AG09319 (cell line): ENCODE measurements at places on chromosomes 13 and 19.

DNA sequence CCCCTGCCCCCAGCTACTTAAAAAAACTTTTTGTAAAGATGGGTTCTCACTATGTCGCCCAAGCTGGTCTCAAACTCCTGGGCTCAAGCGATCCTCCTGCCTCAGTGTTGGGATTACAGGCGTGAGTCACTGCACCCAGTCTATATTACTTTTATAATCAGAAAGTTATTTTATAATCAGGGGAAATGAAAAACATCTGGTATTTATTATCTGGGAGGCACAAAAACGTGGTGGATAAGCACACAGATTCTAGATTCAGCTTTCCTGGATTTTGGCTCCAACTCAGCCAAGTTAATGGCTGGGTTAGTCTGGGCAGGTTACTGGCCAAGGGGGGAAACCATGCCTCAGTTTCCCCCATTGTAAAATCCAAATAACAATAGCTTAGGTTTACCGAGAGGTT lies 24.7 kb downstream of the KEAP1 start:
- no peak for DNase-seq

- DNase-seq = no peak
Observed at GRCh38 chr13:105543742-105544141, 991.7 kb downstream of the EFNB2 start.

- no peak for DNase-seq
Observed at GRCh38 chr13:81686877-81687276, 1346.0 kb upstream of the SPRY2 start.

DNA sequence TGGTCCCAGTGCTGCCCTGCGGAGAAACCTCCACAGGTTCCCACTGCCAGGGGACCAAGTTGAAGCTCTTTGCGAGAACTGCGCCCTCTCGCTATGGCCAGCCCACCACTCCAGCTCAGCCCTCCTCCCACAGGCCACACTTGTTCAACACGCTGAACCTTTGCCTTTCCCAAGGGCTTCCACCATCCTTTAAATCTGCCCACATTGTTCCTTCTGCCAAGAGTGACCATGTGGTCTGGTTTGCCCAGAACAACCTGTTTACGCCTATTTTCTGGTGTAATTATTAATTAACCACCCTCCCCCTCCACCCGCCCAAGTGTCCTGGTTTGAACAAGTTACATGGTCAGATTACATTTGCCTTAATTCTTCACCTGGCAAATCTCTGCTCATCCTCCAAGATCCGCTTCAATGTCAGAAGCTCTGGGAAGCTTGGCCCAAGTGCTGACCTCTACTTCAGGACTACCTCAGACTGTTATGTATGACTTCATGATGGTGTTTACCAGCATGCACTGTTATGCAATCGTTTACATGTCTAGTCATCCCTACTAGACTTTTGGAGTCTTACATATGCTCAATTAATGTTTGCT lies 12.0 kb upstream of the USP12 start:
- no peak for DNase-seq

DNA sequence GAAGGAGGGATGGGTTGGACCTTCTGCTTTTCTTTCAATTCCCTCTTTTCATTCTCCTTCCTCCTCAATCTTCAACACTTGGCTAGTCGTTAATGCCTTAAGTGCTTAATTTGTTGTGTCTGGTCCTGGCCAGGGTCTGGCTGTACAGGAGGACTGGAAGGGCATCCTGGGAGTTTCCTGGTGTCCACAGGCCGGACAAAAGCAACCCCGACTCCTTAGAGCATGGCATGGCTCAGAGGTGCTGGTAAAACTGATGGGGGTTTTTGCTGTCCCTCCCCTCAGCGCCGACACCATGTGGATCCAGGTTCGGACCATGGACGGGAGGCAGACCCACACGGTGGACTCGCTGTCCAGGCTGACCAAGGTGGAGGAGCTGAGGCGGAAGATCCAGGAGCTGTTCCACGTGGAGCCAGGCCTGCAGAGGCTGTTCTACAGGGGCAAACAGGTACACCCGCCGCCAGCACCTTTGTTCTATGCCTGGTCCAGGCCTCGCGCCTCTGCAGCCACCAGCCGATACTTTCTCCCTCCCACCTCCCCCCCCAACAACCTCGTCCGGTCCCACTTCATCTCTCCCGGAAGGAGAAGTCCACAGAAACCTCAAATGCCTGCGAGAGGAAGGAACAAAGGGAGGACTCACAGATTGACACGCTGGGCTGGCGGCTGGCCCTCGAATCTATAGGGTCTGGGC lies 1.4 kb downstream of the UHRF1 start:
- no peak for DNase-seq

DNA sequence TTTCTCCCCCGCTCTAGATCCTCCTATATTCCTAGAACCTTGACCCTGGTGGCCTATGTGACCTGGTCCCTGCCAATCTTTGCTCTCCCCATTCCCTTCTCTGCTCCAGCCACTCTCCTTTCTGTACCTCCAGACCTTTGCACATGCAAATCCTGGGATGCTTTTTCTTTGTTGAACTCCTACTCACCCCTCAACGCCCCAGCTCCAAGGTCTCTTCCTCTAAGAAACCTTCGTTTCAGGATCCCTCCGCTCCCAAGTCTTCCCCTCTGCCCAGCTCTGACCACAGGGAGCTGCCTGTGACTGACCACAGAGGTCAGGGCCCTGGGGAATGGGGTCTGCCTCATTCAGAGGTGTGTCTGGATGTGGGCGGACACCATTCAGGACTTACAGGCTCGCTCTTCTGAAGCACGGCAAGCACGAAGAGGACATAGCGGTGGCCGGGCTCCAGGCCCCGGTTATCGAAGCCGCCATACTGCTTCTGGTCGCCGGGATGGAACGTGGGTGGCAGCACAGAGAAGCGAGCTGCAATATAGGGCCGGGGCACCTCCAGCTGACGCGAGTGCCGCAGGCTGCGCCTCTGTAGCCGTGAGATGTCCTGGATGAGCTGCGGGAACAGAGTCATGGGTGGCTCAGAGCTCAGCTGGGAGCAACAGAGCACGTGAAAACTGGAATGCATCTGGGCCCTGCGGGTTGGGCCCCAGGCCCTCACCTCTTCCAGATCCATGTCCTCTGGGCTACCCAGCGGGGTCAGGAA lies 120.9 kb downstream of the PTPRS start:
- DNase-seq = no peak

- DNase-seq = no peak
Observed at GRCh38 chr13:68185444-68186141, 955.5 kb upstream of the PCDH9 start.

DNA sequence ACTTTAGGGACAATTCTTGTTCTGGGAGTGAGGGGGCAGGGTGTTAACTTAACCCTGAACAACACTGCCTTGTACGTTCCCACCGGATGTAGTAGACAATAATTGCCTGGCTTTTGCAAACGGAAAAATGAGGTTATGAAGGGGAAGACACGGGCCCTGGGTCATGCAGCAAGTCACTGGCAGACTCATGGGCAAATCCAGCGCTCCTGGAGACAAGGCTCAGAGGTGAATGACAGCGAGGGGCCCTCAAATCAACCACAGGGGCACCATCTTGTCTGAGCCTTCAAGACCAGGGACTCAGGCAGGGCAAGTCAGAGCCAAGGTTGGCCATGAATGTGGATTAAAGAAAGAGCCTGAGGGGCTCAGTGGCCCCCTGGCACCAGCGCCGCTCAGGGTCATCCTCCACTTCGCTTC lies 2.8 kb downstream of the RASA3 start:
- no peak for DNase-seq

- no peak for DNase-seq
Observed at GRCh38 chr13:100604918-100605710, 16.5 kb upstream of the GGACT start.

DNA sequence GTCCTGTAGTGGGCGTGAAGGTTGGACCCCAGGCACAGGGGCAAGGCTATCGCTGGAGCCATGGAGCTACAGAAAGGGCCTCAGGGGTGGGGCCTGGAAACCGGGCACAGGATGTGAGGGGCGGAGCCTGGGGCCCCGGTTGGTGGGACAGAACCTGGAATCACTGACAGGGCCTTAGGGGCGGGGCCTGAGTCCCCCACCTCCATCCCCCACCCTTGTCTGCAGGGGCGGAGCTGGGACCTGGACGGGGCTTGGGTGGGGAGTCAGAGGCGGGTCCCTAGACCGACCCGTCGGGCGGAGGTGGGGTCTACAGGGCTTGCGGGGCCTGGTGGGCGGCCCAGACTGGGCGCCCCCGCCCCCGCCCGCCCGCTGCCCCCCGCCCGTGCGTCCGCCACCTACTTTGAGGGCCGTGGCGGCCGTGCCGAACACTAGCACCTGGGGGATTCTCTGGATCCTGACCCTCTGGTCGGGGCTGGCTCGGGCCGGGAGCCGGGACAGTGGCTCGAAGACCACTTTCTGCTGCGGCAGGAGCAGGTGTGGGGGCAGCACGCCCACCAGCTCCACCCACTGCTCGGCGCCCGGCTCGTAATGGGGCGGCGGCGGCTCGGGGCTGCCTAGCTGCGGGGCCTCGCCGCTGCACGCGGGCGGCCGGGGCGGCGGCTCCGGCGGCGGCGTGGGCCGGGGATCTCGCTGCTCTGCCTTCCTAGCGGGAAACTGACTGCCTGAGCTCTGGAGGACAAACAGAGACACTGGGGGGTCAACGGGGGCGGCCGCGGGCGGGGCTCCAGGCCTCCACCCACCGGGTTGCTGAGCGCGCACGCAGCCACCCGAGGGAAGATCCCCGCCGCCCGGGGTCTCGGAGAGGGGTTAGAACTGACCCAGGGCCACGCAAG lies 26.3 kb downstream of the DCAF15 start:
- no peak for DNase-seq

DNA sequence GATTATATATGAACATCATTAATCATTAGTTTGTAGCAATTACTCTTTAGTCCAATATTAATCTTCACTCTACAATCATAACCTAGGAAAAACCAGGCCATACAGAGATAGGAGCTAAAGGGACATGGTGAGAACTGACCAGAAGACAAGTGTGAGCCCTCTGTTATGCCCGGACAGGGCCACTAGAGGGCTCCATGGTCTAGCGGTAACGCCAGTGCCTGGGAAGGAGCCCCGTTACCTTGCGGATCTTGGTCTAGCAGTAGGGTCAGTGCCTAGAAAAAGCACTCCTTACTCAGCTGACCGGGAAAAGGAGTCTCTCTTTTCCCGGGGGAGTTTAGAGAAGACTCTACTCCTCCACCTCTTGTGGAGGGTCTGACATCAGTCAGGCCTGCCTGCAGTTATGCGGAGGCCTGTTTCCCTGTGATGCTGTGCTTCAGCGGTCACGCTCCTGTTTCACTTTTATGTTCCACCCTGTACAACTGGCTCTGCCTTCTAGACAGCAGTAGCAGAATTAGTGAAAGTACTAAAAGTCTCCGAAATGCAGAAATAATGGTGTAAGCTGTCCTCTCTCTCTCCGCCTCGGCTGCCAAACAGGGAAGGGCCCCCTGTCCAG lies 13.8 kb downstream of the OR7D4 start:
- DNase-seq = peak; percentile 27

DNA sequence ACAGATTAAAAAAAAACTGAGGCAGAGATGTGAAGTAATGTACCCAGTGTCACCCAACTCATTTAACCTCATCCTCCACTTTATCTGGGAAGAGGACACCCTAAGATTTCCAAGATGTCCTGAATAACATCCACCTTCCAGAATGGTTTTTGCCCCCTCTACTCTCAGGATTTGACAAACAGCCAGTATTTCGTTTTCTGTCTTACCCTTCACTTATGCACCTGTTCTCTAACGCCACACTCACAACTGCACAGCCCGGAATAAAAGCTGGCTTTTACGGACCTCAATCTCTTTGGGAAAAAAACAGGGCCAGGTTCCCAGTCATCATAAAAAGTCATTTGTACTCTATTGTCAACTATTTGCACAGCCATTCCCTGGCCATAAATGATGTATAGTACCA lies 21.2 kb upstream of the CEACAM6 start:
- no peak for DNase-seq

DNA sequence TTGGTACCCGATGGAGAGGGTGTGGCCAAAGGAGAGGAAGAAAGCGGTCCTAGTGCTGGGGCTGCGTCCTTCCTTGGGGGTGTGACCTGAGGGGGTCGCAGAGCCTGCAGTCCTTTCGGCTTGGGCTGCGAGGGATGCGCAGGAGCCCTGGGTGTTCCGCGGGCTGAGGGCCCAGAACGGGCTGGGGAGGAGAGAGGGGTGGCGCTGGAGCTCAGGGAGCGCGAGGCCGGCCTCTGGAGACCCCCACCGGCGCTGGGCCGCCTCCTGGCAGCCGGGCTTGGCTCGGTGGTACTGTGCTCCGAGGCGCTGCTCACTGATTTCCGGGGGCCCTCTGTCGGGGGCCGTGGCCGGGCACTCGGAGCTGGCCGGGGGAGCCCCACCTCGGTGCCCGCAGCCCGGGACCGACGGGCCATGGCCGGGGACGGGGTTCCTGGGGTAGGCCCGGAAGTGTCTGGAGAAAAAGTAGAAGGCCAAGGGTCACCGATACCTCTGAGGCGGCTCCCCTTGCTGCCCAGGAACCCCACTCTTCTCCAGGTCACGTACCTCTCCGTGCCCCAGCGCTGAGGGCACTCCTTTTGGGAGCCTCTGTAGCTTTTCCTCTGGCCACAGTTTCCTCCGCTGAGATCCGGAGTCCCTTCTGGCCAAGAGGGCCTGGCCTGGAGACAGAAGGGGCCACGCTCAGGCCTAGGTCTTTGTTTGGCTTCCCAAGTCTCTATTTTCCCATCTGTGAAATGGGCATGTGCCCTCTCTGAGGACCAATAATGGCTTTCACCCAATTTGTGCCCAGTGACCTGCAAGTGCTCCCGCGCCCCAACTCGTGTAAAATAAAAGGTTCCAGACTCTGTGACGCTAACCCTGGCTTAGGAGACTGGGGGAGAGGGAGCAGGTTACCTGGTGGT lies 1.6 kb downstream of the PRR36 start:
- no peak for DNase-seq

- DNase-seq = no peak
Observed at GRCh38 chr13:85551012-85551411, 248.2 kb downstream of the SLITRK6 start.

DNA sequence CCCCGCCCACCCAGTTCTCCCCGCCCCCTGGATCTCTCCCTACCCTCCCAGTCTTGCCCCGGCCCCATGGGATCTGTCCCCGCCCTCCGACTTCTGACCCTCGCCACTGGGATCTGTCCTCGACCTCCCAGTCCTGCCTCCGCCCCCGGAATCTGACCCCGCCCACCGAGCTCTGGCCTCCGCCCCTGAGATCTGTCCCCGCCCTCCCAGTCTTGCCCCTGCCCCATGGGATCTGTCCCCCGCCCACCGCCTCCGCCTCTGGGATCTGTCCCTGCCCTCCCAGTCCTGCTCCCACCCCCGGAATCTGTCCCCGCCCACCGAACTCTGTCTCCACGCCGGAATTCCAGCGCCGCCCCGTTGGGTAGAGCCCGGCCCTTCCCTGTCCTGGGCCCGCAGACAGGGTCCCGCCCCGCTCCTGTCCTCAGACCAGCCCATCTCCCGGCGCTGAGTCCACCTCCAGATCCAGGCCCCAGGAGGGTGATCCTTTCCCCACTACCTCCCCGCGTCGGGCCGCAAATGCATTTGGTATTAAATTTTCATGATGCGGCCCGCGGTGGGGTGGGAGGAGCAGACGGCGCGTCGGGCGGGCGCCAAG lies 1.5 kb upstream of the SLC17A7 start:
- DNase-seq = peak; percentile 50

- DNase-seq = no peak
Observed at GRCh38 chr13:47796816-47797215, 204.3 kb downstream of the SUCLA2 start.
